ENCODE measurements at places on chromosomes 16 and 17.

DNA sequence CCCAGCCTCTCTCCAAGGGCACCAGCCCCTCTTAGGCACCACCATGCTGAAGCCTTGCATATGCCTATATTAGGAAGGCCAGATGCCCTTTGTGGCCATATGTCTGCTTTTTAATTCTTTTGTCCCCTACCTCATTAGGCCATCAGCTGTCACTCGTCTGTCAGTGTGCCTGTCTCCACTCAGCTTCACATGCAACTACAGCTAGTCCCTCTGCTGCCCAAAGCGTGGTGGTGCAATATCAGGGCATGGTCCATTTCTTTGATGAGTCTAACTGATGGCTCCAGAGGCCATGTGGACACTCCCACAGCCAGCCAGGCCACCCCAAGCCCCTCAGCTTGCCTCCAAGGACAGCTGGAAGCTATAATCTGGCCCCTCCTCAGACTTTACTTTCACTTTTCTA is 36.3 kb downstream of the MYO18A start:
- no peak for DNase-seq

DNA sequence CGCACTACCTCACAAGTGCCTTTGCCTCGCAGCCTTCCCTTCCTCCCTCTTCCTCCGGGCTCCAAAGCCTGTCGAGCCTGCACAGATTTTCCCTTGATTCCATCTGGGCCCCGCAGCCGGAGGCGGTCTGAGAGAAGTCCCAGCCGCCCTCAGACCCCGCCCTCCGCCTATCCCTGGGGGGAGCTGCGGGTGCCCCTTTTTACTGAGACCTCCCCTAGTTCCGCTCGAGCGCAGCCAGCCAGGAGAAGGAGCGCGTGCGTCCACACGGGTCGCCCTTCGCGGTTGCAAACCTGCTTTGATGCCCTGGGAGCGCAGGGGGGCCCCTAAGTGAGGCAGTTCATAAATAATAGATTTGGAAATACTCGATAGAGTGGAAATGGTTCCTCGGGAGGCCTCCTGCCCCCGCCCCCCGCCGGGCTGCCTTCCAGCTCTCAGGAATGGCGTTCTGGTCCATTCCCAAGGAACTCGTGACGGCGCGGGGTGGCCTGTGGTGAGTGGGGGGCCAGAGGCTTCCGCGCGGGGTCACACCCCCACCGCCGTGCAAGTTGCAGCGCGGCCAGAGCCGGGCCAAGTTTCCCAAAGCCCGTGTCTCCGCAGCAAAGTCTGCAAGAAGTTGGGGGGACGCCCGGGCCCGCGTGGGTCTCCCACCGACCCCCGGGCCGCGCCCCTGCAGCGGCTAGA is 610 bp downstream of the C16orf74 start:
- DNase-seq, result no peak

DNA sequence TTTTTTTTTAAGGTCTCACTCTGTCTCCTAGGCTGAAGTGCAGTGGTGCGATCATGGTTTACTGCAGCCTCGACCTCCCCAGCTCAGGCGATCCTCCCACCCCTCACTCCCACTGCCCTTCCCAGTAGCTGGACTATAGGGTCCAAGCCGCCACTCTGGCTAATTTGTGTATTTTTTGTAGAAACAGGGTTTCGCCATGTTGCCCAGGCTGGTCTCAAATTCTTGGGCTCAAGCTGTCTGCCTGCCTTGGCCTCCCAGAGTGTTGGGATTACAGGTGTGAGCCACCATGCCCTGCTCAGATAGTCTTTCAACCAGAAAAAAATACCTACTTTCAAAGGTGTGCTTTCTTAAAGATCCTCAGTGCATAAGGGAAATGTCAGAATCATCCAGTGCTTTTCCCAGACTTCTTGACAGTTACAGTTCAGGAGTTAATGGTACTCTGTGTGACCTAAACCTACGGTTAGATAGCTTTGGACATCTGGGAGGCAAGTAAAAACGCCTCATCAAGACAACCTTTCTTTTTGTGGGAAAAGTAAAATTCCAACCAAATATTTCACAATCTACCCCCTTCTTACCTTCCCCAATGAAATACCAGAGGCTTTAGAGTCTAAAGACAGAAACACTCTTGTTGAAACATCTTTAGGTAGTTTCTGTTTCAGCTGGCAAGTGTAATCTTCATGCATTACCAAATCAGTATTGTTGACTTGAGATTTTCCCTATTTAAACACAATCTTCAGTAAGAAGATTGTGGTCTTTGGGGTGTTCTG is 6.8 kb downstream of the RSPRY1 start:
- no peak for DNase-seq

- no peak for DNase-seq
Measured at GRCh38 chr17:6313835-6314234, 121.1 kb downstream of the AIPL1 start.

- DNase-seq, result no peak
Measured at GRCh38 chr17:10661437-10661836, 4.3 kb upstream of the MYH3 start.

DNA sequence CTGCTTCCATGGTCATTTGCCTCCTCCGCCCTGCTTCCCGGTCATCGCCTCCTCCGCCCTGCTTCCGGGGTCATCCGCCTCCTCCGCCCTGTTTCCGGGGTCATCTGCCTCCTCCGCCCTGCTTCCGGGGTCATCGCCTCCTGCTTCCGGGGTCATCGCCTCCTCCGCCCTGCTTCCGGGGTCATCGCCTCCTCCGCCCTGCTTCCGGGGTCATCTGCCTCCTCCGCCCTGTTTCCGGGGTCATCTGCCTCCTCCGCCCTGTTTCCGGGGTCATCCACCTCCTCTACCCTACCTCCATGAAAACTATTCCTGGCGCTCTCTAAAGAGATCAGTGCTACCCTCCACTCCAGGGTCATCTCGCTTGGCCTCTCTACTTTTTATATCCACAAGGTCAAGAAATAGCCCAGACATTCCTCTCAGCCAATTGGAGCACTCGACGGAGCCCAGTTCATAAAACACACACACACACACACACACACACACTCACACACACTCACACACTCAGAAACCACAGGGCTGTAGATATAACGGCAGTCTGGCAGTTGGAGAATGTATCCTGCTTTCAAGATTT is 44.8 kb downstream of the TRARG1 start:
- no peak for DNase-seq

GRCh38 chr16:56317998-56318826 is 107.1 kb downstream of the AMFR start:
- DNase-seq, result peak; percentile 58

GRCh38 chr16:12024429-12024828 is 47.9 kb downstream of the SNX29 start:
- no peak for DNase-seq

- DNase-seq, result no peak
Measured at GRCh38 chr16:28872952-28873351, 5.3 kb upstream of the ATP2A1 start.

- DNase-seq, result peak; percentile 38
Measured at GRCh38 chr17:76000016-76000754, 470 bp upstream of the CDK3 start.

DNA sequence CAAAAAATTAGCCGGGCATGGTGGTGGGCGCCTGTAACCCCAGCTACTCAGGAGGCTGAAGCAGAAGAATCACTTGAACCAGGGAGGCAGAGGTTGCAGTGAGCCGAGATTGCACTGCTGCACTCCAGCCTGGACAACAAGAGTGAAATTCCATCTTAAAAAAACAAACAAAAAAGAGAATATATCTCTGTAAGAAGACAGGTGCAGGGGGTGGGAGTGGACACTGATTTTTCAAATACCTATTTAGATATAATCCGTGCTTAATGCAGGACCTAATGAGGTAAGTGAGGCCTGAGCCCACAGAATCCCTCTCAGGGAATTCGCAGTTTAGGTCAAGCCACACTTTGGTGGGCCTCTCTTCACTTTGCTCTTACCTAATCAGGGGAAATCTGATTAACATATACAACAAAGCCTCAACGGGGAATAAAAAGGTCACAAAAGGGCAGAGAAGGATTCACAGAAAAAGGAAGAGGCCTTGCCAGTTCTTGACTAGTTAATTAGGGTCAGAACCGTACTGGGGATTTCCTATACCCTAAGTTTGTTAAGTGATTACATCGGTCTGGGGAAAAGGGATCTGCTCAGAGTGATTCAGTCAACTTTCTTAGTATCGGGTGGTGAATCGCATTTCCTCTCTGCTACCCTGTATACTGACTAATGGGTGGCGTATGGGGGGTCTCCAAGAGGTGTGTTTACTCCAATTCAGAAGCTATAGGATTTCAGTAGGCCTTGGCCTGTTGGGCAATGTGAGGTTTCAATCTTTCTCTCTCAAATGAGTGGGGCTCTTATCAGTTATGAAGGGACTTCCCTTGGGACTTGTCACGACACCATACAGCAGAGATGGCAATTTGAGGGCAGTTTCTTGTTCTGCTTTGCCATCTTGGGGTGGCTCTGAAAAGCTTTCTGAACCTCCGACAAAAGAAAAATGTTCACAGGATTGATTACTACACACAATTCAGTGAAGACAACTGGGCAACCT is 1.9 kb upstream of the NFAT5 start:
- DNase-seq, result peak; percentile 10
